ENCODE measurements at places on chromosomes 1 and 21.
A peak's percentile ranks its signal among the peaks of the same experiment; 100 is the strongest.

GRCh38 chr21:26759731-26760130 lies 85.5 kb downstream of the ADAMTS1 start:
- no peak for DNase-seq

GRCh38 chr1:187384504-187384903 lies 555.8 kb downstream of the PLA2G4A start:
- no peak for DNase-seq

- DNase-seq = no peak
Observed at GRCh38 chr1:158485455-158485854, 13.4 kb downstream of the OR10R2 start.

- no peak for DNase-seq
Observed at GRCh38 chr1:220315070-220315839, 43.0 kb upstream of the RAB3GAP2 start.

DNA sequence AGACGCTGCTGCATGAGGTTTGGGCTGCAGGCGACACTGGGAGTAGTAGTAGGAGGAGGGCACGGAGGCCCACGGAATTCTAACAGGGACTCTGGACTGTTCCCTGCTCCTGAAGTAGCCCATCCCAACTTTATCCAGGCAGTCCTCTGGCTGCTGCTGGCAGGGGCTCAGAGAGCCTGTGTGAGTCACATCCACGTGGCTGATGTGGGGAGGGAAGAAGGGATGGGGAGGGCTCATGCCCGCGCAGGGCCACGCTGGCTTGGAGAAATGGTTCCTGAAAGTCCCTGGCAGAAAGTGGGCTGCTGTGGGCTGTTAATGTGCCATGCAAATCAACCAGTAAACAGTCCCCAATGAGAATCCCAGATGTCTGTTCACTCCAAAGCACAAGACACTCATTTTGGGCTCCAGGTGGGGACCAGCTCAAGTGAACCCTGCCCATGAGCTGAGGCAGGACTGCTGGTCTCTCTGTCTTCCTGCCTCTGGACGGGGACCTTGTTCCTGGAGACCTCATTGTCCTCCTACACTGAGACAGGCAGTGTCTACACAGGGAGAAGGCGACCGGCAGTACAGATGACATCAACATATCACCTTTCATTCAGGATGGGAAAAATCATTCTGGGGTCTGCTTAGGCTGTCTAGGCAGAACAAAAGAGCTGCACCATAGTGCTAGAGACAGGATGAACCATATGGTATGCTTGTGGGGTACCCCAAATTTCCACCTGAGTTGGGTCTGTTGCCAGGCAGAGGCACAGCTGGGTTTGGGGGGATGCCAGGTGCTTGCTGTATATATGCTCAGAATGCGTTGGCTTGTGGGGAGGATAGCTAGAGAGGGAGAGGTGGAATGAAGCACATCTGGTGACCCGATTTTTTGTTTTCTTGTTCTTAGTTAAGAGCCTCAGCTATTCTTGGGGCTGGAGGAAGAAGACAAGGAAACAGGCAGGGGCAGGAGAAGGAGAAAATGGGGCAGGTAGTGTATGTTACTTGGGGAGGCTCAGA lies 57.9 kb upstream of the FMOD start:
- peak; percentile 83 for DNase-seq

DNA sequence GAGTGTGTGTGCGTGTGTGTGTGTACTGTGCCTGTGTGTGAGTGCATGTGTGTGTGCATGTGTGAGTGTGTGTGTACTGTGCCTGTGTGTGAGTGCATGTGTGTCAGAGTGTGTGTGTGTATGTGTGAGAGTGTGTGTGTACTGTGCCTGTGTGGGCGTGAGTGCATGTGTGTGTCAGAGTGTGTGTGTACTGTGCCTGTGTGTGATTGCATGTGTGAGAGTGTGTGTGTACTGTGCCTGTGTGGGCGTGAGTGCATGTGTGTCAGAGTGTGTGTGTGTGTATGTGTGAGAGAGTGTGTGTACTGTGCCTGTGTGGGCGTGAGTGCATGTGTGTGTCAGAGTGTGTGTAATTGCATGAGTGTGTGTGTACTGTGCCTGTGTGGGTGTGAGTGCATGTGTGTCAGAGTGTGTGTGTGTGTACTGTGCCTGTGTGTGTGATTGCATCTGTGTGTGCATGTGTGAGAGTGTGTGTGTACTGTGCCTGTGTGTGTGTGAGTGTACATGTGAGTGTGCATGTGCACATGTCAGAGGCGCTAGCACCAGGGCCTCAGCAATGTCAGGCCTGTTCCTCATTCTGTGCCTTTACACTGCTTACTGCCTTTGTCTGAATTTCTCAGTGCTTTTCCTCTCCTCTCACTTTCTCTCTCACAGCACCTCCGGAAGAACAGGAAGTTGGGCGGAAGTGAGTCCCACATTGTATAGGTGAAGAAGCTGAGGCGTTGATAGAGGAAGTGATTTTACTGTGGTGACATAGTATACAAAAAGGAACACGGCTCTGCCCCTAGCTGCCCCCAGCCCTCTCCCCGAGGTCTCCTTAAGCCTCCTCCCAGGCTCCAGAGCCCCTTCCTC lies 4.9 kb downstream of the SLC5A9 start:
- DNase-seq = peak; percentile 11

GRCh38 chr21:34511181-34511580 lies 829 bp downstream of the KCNE1 start:
- DNase-seq = peak; percentile 58

DNA sequence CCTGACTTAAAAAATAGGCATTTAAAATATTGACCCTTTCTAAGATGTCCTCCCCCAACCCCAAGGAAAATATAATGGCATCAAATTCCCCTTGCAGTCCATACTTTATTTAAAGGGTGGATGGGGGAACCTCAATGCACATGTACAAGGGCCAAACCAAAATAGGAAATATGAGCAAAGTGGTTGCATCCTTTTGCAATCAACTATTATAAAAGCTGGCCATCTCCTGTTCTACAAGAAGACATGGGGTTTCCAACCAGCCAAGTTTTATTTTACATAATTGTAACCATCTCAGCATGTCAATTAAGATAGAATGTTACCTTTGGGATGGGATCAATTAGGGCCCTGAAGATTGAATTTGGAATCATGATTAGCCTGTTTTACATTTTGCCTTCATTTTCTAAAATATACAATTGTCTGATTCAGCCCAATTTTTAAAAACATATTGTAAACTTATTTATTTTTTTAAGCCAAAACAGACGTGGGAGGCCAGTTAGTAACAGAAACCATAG lies 146.7 kb upstream of the NFIA start:
- DNase-seq = no peak

DNA sequence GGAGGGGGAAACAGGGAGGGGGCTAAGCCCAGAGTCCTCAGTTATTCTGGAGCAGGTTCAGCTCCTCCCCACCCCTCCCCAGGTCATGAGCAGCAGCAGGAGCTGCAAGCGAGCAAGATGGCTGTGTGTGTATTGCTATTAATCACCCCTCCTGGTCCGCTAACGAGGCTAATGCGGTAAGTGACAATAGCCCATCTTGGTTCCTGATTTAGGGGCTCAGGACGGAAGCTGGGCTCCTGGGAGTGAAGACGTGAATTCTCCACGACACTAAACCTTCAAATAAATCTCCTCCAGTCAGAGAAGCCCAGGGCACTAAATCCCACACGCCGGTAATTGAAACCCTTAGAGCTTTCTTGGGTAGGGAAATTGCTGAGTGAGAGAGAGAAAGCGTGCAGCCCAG lies 76.1 kb downstream of the TMEM53 start:
- DNase-seq = no peak

DNA sequence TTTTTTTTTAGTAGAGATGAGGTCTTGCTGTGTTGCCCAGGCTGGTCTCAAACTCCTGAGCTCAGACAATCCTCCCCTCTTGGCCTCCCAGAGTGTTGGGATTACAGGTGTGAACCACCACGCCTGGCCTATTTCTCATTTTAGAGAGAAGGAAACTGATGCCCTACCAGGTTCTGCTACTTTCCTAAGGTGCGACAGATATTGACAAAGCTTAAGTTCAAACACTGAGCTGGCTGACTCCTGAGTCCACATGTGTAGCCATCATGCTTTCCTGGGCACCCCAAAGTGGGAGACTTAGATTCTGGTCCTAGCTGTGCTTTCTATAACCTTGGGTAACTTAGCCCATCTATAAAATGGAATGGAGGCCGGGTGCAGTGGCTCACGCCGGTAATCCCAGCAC lies 5.1 kb upstream of the TMEM222 start:
- no peak for DNase-seq

- no peak for DNase-seq
Observed at GRCh38 chr1:228872080-228872479, 136.8 kb downstream of the RHOU start.

GRCh38 chr1:79663916-79664315 lies 657.4 kb upstream of the ADGRL4 start:
- no peak for DNase-seq

DNA sequence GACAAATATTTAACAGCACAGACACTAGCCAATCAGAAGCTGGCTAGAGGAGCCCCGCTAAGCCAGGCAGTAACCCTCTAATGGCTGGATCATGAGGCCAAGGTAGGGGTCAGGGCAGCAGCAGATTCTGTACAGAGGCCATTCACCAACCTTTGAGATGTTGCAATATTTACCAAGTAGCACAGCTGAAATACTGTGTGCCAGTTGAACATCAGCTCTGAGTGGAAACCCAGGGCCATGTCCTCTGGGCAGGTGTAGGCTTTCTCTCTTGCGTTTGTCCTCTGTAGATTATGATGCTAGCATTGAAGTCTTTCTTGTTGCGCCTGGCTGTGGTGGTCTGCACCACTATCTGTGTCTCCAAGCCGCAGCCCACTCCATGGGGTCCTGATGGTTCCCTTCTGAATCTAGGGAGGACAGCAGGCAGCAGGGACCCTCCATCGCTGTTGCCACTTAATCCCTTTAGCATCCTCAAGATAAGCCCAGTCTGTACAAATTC lies 2.5 kb upstream of the COG2 start:
- no peak for DNase-seq

DNA sequence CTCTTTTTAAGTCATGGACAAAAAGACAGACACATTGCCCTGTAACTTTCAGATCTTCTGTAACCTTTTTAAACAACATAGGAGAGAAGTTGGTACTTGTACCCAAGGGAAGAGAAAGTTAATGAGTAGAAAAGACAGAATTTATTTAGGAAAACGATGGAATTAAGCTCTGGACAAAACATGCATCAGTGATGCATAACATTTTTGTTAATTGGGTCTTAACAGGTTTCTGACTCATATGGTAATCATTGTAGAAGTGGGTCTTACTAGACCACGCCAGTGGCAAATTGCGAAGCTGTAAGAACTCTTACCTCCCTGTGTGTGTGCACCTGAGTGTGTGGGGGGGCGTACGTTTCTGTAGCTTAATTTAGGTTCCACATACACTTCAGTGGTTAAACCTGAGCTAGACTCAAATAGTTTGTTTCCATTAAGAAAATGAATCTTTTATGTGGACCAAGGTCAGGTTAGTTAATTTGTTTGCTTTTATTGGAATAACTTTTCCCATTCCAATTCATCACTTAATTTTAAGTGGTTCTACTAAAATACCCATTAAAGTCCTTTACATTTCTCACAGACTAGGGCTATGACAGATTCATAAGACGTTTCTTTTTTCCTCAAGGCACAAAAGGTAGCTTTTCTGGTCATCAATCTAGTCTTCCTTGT lies 48.1 kb downstream of the NFIA start:
- DNase-seq = no peak

DNA sequence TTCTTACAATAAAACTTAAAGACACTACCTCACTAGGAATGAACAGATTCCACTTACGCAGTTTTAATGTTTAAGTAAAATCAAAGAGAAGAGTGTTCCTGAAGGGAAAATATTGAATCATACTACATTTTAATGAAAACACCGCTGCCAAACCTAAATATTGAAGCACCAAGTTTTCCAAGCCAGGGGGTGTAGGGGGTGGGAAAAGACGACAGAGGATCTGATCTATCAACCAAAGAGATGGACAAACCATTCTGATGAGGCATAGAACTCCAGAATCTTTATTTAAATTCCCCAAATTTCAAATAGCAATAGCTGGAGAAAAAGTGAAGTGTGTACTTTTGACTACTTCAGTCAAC lies 1.2 kb downstream of the ELK4 start:
- DNase-seq = no peak

DNA sequence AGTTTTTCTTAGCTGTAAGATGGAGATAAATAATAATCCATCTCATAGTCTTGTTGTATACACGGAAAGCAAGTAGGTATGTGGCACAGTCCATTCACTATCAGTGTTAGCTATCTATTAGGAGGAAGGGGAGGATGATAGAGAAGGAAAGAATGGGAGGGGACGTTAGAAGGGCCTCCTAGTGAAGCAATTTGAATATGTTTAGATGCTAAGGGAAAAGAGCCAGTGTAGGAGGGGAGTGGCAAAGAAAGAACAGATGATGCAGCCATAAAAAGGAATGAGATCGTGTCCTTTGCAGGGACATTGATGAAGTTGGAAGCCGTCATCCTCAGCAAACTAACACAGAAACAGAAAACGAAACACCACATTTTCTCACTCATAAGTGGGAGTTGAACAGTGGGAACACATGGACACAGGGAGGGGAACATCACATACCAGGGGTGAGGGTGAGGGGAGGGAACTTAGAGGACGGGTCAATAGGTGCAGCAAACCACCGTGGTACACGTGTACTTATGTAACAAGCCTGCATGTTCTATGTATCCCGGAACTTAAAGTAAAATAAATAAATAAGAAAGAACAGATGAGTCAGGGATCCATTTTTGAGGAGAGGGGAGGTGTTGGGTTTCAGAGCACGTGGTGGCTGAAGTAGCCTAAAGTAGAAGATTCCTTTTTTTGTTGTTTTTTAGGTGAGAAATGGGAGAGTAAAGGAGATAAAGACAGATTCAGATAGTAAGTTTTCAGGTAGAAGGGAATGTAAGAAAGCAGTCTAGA lies 124.1 kb downstream of the POU2F1 start:
- no peak for DNase-seq

GRCh38 chr1:110673805-110674336 lies 869 bp downstream of the KCNA3 start:
- DNase-seq = no peak

- DNase-seq = peak; percentile 42
Observed at GRCh38 chr1:212182579-212182978, 102.6 kb upstream of the PPP2R5A start.

DNA sequence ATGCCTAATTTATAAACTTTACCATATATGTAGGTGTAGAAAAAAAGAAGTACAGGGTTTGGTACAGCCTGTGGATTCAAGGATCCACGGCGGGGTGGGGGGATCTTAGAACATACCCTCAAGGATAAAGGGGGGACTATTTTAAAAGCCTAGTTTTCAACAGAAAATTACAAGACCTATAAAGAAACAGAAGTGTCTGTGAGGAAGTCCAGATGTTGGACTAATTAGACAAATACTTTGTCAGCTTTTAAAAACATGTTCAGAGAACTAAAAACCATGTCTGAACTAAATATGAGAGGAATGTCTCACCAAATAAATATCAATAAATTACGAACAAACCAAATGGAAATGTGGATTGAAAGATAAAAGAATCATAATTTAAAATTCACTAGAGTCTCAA lies 51.6 kb downstream of the TRMT1L start:
- DNase-seq = no peak

DNA sequence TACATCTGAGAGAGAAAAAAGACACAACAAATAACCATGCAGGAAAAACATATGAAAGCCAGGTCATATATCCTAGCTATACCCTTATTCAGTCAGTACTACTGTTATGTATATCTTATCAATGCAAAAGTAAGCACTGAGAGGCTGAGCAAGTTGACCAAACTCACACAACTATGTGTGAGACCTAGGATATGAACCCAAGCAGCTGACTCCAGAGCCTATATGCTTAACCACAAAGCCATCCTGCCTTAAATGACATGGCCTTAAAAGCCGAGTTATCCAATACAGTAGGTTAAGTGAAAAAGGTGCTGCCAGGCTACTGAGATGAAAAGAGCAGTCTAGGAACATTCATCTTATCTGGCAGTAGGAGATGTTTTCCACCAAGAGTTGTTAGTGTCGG lies 151.6 kb downstream of the RERE start:
- no peak for DNase-seq

GRCh38 chr1:221832617-221833016 lies 90.7 kb upstream of the DUSP10 start:
- no peak for DNase-seq

Data from inflammatory macrophage treated with lipopolysaccharide for 1 hour (primary cell).